Activated CD8-positive, alpha-beta memory T cell treated with anti-CD3 and anti-CD28 coated beads, Interleukin-2, amount 10 ng/mL, durations not matched to agents 7 days and 5 days (primary cell): ENCODE measurements at places on chromosomes 6 and 20. TPM values are rescaled to one million over a fixed set of nuclear protein-coding genes. Genes with fewer than 3 reads are reported as not detected.
A peak's percentile ranks its signal among the peaks of the same experiment; 100 is the strongest.

- DNase-seq: no peak
Measured at GRCh38 chr6:33211666-33212422, 3.5 kb downstream of the RING1 start.

DNA sequence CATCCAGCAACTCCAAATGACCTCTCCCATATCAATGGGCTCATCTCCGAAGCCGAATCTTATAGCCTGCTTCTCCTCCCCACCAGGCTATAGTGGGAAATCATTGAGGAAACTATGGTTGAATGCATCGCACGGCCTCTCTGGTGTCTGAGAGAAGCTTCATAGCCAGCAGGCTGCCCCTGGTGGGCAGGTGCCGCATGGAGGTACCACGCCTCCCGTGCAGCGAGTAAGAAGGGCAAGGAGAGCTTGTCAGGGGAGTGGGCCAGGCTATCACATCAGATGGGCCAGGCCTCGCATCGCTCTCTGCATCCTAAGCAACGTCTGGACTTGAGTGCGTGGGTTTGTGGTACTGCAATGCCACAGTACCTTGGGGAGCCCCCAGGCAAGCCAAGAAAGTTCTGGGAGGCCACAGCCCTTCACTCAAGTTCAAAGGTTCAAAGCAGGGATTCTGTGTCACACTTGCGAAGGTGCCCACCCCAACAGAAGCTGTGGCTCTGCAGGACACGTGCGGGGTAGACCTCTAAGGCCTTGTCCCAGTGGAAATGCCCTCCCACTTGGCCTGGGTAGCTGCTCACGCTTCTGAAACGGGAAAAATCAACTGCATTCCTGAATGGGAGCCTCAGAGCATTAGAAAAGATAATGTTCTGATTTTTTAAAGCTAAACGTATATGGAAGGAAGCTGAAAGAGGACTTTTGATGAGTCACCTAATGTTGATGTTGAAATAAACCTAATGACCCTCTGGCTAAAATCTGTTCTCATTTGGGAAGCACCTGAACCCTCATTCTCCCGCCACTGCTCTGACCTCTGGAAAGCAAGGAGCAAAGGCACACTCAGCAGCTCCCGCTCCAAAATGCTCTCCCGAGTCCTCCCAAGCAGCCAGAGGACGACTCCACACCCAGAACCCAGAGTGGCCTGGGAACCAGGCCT is 8.4 kb upstream of the IRF4 start:
- no peak for DNase-seq

HLA-DMB gene
- total RNA-seq: 22.7 TPM

CALHM5 gene
- total RNA-seq: not detected

SLC44A4 gene
- total RNA-seq: not detected

DNA sequence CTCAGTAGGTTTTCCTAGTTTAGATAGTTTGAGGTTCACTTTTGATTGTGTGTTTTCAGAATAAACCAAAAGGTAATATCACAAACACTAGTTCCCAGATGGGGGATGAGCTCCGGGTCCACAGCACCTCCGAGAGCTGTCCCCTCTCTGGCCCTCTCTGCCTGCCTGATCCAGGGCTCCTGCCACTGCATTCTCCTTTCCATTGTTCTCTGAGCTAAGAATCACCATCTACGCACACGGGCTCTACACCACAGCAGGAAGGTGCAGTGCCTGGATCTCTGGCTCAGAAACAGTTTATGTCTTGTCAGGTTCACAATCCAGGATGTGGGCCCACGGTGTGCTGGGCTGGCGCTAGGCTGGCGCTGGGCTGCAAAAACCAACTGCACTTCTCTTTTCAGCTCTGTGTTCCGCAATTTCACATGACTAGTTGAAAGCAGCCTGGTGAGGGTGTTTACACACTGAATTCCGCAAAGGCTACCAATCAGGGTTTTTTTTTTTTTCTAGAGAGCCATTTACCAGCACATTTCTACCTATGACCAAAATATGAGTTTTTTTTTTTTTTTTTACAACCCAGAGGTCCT is 167.5 kb downstream of the SOD2 start:
- no peak for DNase-seq

DNA sequence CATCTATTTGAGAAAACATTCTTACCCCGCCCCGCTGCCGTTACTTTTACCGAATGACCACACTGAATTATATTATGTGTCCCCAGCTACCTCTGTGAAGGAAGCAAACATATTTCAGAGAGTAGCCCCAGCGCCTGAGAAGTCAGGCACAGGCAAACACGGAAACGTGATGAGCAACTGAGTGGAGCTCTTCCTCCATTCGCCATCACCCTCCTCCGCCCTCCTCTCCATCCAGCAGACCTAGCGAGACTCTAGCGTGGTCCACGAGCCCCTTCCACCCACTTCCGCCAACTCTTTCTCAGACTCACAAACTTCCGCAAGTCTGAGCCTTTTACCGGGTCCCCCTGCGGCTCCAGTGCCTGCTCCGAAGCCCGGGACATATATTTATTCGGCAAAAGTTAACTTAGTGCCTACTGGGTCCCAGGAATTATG is 582 bp downstream of the SNRPB start:
- DNase-seq: peak; percentile 83

GRCh38 chr6:17470938-17471327 is 77.5 kb downstream of the CAP2 start:
- DNase-seq: no peak

DNA sequence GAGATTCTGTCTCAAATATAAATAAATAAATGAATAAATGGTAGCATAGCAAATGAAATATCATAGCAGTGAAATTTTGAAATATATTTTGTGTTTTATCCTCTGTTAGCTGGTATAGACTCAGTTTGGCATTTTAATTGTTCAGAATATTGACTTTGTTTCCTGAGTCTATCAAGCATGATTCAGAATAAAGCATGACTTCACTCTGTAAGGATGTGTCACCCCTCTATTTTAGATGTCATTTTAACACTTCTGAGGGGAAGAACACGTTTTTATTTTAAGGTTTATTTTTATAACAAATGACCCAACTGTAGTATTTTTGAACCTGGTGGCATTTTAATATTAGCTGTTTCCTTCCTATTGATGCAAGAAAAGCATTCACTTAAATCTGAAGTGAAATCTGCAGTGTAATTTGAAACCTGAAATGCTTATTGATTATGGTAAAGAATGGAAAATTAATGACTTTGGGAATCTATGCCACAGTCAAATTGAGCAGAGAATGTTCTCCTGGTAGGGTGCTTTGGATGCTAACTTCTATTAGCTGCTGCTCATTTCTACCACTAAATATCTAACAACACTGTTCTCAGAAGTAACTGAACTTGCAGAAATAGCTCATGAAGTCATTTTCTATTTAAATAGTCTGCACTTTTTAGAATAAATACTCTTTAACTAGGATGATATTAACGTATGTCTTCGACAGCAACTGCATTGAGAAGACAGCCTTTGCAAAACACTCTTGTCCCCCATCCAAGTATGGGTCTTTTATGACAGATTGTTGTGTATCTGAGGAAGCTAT is 114.2 kb downstream of the SOX4 start:
- no peak for DNase-seq

DNA sequence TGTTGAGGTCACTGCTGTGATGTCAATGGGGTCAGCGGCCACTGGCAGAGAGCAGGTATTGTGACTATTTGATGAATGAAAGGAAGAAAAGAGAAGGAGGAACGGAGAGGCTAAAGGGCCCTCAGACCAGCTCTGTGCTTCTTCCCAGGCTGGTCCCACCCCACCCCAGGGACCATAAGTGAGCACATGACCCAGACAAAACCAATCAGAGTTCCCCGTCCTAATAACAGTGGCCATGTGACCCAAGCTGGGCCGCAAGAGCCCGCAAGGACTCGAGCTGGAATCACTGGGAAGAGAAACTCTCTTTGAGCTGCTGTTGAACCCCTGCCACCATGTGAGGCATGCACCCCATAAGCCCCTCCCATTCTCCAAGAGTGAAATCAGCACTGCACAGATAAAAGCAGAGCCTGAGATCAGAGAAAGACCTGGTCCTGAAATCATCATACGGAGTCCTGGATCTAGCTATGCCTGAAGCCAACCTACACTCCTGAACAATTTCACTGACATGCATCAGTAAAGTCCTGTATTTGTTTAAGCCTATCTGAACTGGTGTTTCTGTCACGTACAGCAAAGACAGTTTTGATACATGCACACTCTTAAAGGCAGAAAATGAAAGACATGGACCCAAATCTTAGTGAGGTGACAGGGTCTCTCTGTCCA is 90.2 kb downstream of the PREX1 start:
- DNase-seq: no peak

ZC3H12D gene
- 37.5 TPM for total RNA-seq

DNA sequence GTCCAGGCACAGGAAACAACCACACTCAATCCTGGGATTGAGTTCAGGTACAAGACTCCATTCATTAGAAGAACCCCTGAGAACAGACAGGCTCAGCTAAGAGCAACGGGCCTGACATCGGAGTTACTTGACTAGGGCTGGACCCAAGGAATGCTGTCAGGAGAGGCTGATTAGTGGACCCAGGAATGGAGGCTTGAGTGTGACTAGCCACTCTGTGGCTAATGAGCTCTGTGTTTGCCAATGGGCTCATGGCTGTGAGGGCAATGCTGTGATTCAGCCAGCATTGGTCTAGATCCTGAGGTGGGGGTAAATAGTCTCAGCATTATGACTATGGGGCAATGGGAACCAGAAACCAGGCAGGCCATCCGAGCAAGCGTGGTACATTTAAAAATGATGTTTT is 71.8 kb downstream of the RIOK1 start:
- DNase-seq: no peak

ADGRF5 gene
- total RNA-seq: not detected

SLA2 gene
- total RNA-seq: 109 TPM
